ENCODE measurements at places on chromosomes 16 and 17. TPM values are rescaled to one million over a fixed set of nuclear protein-coding genes. Genes with fewer than 3 reads are reported as not detected.

The PLEKHG4 gene
- 37.7 TPM for total RNA-seq

The GRAP gene
- under 0.01 TPM for total RNA-seq

The AXIN2 gene
- total RNA-seq: 1.8 TPM

The CACNG5 gene
- not detected for total RNA-seq

The KRTAP1-5 gene
- not detected for total RNA-seq

All from fibroblast of lung (primary cell).